Substantia nigra (tissue), 51 donors: ENCODE measurements at places on chromosomes 16 and 17.
A peak's percentile ranks its signal among the peaks of the same experiment; 100 is the strongest.

DNA sequence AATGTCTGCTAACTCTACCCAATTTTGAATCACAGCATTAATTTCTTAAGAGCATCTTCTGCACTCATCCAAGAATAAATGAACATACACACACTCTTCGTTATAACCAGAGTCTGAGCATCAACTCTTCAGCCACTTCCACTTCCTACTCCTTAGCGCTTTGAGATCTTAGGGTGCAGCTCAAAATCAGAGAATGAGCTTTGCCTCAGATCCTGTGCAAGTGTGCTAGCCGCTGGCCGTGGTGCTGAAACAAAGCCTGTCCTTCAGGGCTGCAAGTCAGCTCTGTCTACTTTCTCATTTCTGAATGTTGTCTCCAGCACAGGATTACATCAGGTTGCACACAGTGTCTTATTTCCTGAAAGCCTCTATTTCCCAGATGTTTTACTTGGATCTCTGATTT, 165.4 kb downstream of the AIPL1 start:
- DNase-seq, result peak; percentile 8

- peak; percentile 21 for DNase-seq
These were observed 667 bp downstream of the EFCAB13 start for GRCh38 chr17:47324224-47325020.

GRCh38 chr17:29642171-29642611, 19.5 kb upstream of the CORO6 start:
- no peak for DNase-seq

DNA sequence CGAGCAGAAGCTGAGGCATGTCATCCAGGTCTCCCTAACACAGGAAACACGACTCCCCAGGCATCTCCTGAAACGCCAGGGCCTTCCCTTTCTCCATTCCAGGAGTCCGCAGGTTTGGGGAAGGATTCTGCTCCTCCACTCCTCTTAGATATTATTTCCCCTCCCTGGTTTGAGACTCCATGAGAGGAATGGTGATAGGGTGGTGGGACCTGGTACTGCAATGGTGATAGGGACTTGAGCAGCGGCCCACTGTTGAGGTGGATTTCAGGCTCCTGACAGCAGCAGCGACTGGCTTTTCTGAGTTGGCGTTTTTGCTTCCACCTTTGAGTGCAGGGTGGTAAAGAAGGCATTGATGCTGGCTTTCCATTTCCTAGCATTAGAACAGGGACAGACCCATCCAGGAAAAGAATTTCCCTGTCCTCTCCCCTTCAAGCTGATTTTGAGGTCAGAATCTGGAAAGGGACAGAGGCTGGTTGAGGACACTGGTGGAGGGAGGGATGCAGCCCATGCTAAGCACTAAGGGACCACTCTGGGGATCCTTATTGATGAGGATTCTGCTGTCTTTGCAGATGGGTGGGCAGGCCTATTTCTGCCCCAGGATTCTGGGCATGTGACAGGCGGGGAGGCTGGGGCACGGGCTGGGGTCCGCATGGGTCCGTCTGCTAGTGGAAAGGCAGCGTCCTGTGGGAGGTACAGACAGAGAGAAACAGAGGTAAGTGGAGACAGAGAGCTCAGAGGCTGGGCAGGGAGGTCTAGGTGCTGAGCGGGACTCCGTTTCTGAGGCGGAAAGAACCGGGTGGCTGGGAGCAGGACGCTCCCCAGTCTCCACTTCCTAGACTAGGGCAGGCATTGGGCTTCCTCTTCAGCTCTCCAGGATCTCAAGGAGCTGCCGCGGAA, 1.3 kb upstream of the TBX4 start:
- DNase-seq, result no peak

- no peak for DNase-seq
These were observed 2.7 kb upstream of the CCDC57 start for GRCh38 chr17:82215095-82215971.

DNA sequence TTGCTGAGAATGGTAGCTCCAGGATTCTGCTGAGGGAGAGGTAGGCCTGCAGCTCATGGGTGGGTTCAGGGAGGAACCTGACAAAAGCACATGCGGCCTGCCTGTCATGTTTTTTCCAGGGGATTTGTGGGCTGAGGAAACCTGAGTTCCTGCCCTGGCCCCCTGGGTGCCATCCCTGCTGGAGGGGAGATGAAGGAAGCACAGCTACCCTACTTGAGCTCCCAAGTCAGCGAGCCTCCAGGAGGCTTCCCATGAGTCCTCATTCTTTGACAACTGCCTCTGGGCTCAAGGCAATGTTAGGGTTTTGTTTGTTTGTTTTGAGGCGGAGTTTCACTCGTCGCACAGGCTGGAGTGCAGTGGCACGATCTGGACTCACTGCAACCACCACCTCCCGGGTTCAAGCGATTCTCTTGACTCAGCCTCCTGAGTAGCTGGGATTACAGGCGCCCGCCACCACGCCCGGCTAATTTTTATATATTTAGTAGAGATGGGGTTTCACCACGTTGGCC, 12.1 kb upstream of the FLYWCH1 start:
- no peak for DNase-seq
